ENCODE measurements at places on chromosomes 7 and 10.

DNA sequence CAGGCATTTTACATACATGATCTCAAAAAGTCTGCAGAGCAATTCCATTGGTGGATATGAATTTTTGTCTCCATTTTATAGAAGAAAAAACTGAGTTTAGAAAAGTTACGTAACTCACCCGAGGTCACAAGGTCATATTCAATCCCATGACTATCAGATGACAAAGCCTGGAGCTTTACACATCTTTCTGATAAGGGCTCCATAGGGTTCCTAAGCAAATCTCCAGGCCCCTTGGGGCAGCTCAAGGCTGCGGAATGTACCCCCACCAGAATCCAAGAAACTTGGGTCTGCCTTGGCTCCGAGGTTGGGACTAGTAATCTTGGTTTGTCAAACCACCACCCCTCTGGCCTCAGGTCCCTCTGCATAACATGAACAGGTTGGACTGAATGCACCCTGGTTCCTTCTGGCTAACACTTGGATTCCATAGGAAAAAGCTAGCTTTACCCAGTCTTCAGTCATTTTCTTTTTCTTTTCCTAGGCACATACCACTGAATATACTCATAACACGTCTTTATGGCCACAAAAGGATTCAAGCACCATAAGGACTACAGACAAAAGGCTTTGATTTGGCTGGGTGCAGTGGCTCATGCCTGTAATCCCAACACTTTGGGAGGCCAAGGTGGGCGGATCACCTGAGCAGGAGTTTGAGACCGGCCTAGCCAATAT, 55.5 kb downstream of the PIP4K2A start:
- no peak for DNase-seq

DNA sequence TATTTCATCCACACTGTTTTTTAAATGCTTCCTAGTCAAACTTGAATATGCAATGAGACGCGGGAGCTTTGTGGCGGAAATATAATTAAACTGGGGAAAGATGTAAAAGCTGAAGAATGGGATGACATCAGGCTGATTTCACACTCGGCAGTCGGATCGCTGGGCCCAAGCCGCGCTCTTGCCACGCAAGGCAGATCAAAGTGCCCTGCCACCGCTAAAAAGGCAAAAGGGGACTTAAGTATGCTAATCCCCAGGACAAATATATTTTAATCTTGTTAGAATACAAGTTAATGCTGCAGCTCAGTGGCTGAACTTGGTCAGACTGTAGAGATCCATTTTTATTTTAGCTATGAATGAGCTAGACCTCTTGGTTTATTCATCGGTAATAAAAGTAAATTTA, 13.8 kb downstream of the EN2 start:
- DNase-seq, result no peak

GRCh38 chr10:84293574-84294016, 34.8 kb upstream of the CCSER2 start:
- DNase-seq, result no peak

DNA sequence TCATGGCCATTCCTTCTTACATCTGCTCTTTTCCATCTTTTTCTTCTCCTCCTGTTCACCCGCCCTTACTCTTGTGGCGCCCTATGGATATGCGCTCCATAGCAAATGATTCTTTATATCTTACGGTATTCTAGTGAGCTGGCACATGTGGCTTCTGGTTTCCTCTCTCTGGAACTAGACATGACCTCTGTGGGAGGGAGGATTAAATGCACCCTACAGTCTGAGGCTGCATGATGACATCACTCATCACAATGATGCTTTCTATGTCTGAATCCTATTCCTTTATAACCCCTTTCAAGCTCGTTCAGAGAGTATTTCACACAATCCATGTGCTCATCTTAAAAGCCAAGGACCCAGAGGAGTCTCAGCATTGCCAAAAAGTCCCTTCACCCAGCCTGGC, 153.3 kb downstream of the EGFR start:
- DNase-seq, result no peak

DNA sequence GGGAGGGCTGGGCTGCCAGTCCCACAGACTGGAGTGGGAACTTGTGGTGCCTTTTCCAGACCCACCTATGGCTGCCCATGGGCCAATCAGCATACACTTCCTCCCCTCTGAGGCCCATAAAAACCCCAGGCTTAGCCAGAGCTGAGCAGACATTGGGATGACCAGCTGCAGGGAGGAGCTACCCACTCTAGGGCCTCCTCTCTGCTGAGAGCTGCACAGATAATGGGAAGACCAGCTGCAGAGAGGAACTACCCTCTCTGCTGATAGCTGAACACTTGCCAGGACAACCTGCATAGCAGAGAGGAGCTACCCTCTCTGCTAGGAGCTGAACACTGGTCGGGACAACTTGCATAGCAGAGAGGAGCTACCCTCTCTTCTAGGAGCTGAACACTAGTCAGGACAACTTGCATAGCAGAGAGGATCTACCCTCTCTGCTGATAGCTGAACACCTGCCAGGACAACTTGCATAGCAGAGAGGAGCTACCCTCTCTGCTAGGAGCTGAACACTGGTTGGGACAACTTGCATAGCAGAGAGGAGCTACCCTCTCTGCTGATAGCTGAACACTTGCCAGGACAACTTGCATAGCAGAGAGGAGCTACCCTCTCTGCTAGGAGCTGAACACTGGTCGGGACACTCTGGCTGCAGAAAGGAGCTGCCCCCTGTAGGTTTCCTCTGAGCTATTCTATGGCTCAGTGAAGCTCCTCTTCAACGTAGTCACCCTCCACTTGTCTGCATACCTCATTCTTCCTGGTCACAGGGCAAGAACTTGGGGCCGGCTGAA, 88.3 kb upstream of the CACUL1 start:
- DNase-seq, result no peak

GRCh38 chr10:94214481-94214893, 148.3 kb downstream of the NOC3L start:
- no peak for DNase-seq

DNA sequence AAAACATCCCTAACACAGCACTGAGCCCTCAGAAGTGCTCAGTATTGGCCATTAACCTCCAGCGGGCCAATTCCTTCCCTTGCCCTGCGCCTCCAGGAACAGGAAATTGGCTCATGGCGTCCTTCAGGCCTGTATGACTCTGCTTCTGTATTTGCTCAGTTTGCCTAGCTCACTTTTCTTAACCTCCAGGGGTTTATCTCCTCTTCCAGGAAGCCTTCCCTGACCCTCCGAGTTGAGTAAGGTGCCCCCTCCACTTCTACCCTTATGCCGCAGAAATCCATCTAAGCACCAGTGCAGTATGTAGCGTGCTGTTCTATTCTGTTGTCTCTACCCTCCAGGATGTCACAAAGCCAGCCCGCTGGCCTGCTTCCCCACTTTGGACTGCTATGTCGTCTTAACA, 1.1 kb upstream of the SFXN4 start:
- DNase-seq, result no peak

GRCh38 chr10:29861811-29862505, 197.4 kb downstream of the JCAD start:
- no peak for DNase-seq

- DNase-seq, result no peak
Measured at GRCh38 chr7:7668706-7669105, 28.2 kb downstream of the UMAD1 start.

GRCh38 chr7:101882595-101883564, 65.5 kb downstream of the CUX1 start:
- DNase-seq, result no peak

DNA sequence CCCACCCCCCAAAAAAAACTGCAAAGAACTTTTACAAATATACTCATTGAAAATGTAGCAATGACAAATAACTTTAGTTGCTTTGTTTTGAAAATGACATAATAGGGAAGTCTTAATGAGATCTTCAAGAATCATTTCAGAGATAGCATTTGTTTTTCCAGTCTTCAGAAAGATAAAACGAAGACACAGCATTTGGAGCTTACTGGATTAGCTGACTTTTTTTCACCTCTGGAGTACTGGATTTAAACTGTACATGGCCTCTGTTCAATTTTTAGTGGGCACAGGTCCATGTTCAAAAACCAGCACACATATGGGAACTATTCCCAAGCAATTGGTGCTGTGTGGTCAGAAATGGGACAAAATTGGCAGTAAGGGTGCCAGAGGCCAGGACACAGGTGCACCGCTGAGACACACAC, 3.9 kb downstream of the RAB11FIP2 start:
- no peak for DNase-seq

- no peak for DNase-seq
Measured at GRCh38 chr7:77991656-77992055, 193.1 kb downstream of the PHTF2 start.

DNA sequence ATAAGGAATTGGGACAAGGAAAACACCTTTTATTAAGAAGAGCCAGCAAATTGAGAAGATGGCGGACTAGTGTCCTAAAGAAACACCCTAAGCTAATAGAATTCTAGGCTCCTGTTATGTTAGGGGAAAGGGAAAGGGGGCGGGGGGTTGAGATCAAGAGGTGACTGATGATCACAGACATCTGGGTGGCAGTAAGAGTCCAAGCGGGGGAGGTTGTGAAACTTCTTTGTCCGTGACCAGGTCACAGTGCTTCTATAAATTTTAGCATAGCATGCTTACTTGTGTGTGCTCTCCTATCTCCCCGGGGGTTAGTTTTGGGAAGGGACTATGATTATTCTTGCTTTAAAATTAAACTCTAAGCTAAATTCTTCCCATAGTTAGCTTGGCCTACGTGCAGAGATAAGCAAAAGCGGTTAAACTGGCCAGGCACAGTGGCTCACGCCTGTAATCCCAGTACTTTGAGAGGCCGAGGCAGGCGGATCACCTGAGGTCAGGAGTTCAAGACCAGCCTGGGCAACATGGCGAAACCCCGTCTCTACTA, 262.1 kb downstream of the SKIDA1 start:
- DNase-seq, result no peak

- DNase-seq, result no peak
Measured at GRCh38 chr10:78870458-78870857, 198.3 kb upstream of the ZMIZ1 start.

- no peak for DNase-seq
Measured at GRCh38 chr7:149245744-149246143, 6.3 kb downstream of the ZNF212 start.

GRCh38 chr10:75654772-75655171, 223.3 kb downstream of the LRMDA start:
- DNase-seq, result no peak

- no peak for DNase-seq
Measured at GRCh38 chr7:145471883-145472282, 636.0 kb upstream of the TPK1 start.

Data from activated naive CD4-positive, alpha-beta T cell (primary cell).